IPS-NIHi11 (cell line): ENCODE measurements at places on chromosomes 1 and 21.

- DNase-seq: no peak
Measured at GRCh38 chr1:205954819-205955404, 11.7 kb upstream of the SLC26A9 start.

DNA sequence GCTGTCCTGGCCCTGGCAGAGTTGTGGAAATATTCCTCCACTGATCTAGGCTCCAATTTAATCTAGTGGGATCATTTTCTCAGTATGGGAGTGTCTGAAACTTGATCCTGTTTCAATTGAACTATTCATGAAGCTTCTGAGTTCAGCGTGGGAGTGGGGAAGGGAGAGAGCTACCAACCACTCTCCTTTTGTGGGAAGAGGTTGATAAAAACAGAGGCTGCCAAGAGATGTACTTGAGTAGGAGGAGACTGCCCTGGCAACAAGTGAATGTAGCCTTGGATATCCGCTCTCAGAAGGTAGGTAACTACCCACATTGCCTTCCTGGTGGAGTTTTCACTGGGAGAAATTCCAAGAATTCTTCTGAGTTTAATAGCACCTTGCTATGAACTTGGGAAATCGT, at the start of gene CTXND2:
CTXND2 (plus strand) TSS at position 119 of the 400 bp plus-strand sequence. CDS start 25,179 bp downstream, outside the sequence.
- no peak for DNase-seq

GRCh38 chr1:53606651-53607051, 132.3 kb downstream of the GLIS1 start:
- DNase-seq: peak; percentile 61

DNA sequence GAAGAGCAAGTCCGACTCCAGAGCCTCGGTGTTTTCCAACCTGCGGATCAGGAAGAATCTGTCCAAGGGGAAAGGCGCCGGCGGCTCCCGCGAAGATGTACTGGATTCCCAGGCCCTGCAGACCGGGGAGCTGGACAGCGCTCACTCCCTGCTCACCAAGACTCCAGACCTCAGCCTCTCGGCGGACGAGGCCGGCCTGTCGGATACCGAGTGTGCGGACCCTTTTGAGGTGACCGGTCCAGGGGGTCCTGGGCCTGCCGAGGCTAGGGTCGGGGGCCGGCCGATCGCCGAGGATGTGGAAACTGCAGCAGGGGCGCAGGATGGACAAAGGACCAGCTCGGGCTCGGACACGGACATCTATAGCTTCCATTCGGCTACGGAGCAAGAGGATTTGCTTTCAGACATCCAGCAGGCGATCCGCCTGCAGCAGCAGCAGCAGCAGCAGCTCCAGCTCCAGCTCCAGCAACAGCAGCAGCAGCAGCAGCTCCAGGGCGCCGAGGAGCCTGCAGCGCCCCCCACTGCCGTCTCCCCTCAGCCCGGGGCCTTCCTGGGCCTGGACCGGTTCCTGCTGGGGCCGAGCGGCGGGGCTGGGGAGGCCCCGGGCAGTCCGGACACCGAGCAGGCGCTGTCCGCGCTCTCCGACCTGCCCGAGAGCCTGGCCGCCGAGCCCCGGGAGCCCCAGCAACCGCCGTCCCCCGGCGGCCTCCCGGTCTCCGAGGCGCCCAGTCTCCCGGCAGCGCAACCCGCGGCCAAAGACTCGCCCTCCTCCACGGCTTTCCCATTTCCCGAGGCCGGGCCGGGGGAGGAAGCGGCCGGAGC, 827 bp downstream of the FMN2 start:
- peak; percentile 62 for DNase-seq

GRCh38 chr21:34704119-34704518, 35.3 kb downstream of the CLIC6 start:
- DNase-seq: no peak

DNA sequence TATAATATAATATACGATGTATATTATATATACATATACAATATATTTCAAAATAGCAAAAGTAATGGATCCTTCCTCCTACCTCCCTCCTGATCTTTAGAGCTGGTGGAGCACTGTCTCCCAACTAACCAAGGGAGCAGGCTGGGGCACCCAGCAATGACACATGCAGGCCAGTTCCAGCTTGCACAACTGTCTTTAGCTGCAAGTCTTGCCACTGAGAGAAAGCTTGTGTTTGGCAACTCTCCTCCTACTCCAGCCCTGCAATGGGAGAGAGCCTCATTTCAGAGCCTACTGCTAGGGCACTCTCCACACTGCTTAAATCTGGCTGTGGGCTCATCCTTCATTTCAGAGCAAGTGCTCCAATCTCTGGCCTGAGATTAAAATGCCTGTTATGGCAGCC, 469.8 kb upstream of the OLFM3 start:
- DNase-seq: no peak
